Non-pigmented ciliary epithelial cell (primary cell): ENCODE measurements at places on chromosomes 6 and 20.
A peak's percentile ranks its signal among the peaks of the same experiment; 100 is the strongest.

DNA sequence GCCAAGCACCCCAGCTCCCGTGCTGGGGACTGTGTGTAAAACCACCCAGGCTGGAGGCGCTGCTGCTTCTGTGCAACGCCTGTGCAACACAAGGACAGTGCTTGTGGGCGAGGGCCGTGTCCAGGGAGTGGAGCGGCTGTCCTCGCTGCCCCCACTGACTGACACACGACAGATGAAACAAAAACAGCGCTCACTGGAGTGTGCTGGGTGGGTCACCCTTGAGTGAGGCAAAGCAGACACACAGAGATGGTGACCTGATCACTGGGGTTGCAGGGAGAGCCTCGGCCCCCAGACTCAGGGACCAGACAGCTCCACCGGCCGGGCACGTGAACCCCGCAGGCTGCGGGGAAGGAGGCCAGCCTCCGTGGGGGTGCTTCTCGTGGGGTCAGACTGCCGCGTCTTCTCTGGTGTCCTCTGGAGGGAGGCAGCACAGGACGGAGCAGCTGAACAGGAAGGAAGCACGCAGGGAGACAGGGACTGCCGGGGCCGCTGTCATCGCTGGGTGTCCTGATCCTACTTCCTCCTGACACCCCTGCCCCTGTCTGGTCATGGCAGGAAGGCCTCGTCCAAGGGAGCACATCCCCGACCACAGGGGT lies 75.9 kb upstream of the CST7 start:
- DNase-seq = no peak

DNA sequence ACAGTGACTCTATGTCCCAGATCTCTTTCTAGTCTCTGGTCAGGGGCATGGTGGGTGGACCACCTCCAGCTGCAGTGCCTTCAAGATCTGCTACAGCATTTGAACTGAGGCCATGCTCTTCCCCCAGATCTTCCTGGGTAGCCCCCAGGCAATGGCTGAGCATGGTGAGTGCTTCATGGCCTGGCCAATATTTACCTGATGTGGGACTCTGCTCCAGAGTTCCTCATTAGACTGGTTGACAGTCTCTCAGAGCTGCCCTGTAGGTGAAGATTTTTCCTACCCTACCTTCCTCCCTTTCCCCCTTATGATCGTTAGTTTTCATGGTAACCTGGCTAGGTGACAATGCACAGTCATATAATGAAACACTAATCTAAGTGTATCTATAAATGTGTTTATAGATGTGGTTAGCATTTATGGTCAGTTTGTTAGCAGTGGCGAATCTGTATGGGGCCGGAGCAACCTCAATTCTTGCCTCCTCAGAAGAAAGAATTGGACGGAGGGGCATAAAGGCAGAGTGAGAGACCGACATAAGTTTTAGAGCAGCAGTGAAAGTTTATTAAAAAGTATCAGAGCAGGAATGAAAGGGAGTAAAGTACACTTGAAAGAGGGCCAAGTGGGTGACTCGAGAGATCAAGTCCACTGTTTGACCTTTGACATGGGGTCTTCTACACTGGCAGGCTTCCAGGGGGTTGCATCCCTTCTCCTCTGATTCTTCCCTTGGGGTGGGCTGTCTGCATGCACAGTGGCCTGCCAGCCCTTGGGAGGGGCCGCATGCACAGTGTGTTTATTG lies 256.3 kb downstream of the CD83 start:
- no peak for DNase-seq

- no peak for DNase-seq
These were observed 60.2 kb downstream of the NCOA3 start for GRCh38 chr20:47561603-47562583.

DNA sequence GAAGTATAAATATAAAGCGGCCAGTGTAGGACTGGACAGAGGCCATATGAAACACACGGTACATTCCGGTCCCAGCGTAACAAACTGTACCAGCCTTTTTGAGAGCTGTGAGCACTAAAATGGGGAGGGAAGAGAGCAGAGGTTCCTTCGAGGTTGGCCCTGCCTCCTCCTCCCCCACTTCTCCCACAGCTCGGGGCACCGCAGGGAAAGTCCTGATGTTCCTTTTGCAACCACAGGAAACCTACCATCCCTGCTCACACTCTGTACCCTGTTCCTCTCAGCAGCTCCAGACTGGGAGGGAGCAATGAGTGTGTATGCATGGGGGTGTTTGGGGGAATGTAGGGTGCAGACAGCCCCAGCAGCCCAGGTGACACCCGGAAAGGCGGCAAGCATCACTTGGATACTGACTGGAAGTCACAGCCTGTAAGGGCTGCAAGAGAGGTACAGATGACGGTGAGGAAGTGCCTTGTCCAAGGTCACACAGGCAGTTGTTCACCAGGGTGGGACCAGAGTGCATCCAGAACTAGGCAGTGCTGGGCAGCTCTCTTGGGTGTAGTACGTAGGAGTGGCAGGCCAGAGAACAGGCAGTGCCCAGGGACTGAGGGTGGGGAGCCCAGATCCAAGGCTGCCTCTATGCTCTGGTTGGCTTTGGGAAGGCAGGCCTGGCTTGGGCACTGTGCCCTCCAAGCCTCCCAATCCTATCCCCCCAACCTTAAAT lies 11.0 kb upstream of the ARMC12 start:
- DNase-seq = no peak

- DNase-seq = no peak
These were observed 160.4 kb downstream of the RALGAPA2 start for GRCh38 chr20:20552076-20552475.

DNA sequence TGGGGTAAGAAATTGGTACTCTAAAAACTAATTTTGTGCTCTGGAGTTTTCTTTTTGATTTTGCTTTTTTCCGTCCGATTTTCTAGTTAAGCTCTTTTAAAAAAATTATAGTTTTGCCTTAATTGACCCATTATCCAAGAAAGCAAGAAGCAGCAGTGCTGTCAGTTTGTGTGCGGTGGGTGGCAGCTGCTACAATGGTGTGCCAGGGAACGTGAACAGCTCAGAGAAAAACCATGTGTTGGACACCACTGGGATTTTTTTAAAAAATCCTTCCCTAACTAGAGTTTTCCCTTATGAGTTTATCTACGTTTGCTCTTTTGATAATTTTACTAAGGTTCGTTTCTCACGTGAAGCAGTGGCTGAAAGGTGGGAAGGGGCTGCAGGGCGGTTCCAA lies 8.0 kb downstream of the MAP3K5 start:
- no peak for DNase-seq

DNA sequence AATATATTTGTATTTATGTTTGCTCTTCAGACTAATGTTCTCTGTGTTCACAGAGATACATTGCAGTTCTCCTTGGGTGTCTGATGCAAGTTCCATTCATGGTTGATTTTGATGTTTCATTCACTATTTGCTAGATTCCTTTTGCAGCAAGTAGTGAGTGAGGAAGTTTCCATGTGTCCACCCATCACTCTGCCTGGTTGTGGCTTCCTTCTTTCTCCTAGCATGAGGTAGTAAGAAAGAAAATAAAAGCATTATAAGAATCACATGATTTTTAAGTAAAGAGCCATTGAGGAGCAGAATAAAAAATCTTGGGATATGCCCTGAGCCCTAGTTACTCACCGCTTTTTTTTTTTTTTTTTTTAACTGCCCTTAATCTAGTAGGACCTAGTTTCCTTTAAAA lies 8.7 kb downstream of the SASH1 start:
- no peak for DNase-seq

- no peak for DNase-seq
These were observed 18.3 kb upstream of the AMD1 start for GRCh38 chr6:110856296-110856695.

DNA sequence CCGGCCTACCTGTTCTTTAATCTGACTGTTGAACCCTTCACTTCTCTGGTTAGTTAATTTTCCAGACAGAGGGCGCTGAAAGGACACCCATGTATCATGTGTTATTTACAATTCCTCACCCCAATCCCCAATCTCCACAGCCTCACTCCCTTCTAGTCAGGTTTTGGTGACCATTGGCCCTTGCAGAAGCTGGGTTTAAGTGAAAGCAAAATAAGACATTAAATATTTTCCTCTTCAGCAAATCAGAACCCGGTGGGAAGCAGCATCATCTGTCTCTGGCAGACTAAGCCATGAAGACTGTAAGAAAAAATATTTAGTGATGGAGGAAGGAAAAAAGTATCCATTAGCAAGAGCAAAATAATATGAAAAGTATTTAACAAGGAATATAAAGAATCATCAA lies 9.4 kb upstream of the HLA-DQA1 start:
- peak; percentile 9 for DNase-seq

DNA sequence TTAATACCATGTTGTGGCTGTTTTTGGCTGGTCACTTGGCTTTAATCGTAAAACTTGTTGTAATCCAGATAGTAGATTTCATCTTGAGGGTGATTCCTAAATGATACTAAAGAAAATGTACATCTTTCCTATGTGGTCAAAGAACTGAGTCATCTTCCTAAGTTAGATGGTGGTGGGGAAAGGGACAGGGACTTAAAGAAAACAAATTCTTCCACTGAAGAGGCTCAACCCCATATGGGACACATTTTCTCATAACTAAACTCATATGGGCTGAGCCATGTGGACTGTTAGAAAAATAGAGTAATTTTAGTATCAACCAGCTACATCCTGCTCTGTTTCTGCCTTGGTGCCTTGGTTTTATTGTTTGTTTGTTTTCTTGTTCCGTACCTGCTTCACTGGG lies 155.8 kb downstream of the TSHZ2 start:
- no peak for DNase-seq

DNA sequence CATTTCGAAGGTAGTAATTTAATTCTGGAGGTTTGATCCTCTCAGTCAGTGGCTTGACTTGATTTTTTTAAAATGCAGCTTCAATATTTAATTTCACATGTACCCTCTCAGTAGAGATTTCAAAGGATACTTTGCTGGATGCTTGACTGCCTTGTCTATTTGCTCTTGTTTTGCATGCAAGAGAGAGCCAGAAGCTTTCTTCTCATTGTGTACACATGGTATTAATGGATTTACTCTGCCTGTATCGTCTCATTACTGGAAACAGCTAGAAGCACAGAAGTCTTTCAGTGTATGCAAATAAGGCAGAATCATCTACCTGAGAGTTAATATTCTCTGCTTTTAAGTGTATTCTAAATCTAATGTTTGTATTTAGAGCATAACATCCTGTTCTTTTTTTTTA lies 84.3 kb upstream of the FOXO3 start:
- no peak for DNase-seq

DNA sequence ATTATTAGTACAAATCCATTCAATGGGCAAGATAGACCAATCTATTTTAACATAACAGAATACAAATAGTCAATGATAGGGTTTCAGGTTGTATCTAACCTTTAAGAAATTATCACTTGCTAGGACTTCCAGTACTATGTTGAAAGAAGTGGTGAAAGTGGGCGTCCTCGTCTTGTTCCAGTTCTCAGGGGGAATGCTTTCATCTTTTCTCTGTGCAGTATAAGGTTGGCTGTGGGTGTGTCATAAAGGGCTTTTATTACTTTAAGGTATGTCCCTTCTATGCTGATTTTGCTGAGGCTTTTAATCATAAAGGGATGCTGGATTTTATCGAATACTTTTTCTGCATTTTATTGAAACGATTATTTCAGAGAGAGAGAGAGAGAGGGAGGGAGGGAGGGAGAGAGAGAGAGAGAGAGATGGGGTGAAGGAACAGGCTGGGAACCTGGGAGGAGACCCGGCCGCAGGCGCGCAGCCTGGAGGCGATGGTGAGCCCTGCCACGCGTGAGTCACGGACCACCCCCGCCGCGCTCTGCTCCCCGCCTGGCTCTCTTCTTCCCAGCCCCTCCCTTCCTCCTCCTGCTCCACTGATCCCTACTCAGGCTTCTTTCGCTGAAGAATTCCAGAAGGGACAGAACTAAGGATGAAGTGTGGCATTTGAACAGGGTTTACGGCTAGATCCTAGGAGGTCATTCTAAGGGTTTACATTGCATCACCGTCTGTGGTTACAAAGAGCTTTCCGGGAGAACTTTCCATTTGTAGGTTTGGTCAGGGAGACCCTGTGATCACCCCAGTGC lies 45.5 kb upstream of the HLA-E start:
- no peak for DNase-seq

GRCh38 chr6:5981126-5982026 lies 25.3 kb downstream of the NRN1 start:
- DNase-seq = peak; percentile 23

DNA sequence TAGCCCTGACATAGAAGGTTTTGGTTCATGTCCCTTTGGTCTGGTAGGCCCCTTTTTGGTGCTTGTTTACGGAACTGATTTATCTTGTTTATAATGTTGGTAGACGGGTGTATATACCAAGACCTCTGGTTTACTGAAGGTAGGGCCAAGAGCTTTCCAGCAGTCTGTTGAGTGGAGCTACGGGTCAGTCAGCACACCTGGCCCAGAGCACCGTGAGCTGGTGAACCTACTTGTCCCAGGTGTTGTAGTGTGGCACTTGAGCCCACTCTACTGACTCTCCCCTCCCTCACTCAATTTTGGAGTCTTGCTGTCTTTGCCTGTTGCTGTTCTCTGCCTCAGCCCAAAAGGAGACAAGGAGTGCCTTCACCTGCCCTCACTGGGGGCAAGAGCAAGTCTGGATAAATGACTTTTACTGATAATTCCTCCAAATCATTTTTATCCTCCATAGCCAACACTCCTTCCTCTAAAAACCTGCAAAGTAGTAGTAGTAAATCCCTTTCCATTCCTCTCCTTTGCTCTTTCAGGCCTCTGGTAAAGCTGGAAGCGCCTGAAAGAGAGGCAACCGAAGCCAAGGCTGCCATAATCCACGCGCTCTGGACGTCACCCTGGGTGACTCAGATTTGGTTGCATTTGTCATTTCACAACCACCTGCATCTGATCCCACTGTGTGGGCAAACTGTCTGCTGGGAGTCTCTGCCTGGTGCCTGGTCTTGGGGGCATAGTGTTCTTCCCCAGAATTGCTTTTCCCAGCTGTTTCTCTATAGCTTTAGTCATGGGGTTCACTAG lies 22.2 kb downstream of the RREB1 start:
- DNase-seq = no peak

GRCh38 chr20:53800883-53801604 lies 207.4 kb upstream of the ZNF217 start:
- no peak for DNase-seq

- DNase-seq = no peak
These were observed 63.2 kb downstream of the PKIB start for GRCh38 chr6:122673343-122673961.

GRCh38 chr20:34558320-34559218 lies at the start of gene MAP1LC3A:
Gene MAP1LC3A, plus strand, starts transcription at chr20:34558718. Its CDS starts 151 bp downstream, at chr20:34558869.
- DNase-seq = peak; percentile 63

DNA sequence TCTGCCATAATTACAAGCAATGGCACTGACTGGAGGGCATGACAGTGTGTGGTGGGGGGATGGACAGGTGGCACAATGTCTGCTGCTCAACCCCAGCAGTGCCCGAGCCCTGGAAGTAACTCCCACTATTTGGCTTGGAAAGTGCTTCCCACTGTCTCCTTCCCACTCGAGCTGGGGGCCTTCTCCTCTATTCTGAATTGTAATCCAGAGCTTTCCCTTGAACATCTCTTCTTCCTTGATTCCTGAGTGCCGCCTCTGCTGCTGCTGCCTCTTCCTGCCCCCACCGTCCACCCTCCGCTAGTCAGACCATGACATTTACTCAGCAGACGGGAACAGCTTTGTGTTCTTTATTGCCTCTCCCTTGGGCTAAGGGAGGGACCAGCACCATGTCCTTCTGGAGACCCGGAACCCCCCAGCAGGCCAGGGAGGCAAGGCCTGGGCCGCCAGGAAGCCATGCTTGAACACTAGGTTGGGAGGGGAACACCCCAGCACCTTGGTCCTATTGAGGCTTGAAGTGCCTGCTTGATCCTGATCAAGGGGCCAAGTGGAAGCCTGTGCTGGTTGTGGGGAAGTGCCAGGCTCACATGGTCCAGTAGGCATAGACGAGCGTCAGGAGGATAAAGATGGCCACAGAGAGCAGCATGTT lies 17.0 kb downstream of the CCDC167 start:
- DNase-seq = no peak
